Stimulated activated CD4-positive, alpha-beta T cell treated with anti-CD3 and anti-CD28 coated beads, Interleukin-2, amount 100 ng/mL, for 24 hours (primary cell): ENCODE measurements at places on chromosomes 7 and 10.

DNA sequence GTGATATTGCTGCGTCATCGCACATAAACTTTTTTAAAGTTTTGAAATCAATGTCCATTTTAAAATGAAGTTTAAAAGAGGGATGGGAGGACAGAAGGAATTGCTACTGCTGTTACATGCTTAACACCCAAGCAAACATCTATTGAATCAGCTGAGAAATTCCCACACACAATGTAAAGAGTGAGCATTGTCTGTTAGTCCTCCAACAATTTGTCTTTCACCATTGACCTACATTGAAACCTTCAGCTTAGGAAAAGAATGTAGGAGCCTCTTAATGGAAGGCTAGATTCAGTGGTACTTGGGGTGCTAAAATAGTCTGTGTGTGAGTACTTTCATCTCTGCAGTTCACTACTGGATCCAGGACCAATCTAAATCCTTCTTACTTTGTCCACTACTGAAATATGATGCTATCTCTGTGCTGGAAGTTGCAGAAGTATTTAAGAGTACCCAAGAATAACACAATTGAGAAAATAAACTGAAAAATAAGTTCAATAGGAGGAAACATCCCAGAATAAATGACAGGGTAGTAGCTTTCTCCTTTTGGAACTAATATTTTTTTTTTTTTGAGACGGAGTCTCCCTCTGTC is 23.8 kb upstream of the FBXW4 start:
- DNase-seq = no peak

DNA sequence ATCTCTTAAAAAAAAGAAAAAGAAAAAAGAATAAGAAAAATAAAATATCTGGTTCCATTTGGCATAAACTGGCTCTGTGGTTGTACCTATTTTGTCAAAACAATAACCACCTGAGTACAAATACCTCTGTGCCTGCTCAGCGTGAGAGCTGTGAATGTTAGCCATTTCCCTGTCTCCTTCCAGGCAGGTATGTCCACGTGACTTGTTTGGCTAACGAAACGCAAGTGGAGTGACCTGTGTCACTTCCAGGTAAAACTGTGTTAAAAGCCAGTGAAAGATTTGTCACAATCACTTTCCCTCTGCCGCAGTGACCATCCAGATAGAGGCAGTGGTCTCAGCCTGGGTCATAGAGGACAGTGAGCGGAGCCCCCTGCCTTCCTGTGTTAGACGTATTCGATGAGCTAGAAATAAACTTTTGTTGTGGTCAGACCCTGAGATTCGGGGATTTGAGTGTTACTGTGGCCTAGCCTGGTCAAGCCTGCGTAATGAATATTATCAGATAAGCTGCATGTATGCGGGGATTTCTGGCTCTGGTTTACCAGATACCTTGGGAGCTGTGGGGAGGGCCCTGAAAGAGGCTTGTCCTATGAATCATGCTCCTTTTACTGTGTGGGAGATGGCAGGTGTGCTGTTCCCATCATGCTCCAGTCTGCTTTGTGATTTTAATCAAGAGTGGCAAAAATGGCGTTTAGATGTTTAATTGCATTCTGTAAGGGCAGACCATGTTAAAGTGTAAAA is 3.8 kb downstream of the PTER start:
- DNase-seq = no peak

DNA sequence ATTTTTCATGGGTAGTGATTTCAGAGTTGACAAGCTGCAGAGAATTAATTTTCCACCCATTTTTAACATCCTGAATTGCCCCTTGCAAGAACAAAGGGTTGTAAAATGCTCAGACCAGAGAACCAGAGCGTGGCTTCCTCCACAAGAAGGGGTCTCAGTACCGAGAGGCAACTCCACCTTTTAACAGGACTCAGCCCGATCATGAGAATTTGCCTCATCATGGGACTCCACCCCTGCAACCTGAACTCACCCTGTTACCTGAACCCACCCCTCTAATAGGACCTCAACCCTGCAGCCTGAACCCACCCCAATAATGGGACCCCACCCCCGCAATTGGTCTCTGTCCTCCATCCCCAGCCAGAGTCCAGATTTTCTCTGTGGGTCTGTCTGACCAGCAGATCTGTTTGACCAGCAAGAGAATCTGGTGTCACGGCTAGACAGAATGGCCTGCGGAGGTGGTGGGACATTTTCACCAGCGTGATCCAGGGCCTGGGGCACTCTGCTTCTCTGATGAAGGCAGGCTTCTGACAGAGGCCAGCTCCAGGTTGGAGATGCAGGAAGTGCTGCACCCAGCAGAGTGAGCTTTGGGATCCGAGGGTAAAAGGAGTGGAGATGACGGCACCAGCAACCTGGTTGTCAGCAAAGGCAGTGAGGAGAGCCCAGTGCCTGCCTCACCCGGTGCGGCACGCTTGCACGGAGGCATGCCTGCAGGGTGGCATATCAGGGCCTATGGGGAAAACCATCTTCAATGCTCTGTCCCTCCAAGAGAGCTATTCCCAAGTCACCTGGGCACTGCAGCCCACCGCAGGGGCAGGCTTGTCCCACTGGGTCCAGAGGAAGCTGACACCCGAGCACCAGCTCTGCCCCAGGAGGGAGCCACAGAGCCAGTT is 136.6 kb downstream of the TCERG1L start:
- no peak for DNase-seq

- no peak for DNase-seq
Observed at GRCh38 chr10:28849821-28850220, 172.5 kb downstream of the BAMBI start.

DNA sequence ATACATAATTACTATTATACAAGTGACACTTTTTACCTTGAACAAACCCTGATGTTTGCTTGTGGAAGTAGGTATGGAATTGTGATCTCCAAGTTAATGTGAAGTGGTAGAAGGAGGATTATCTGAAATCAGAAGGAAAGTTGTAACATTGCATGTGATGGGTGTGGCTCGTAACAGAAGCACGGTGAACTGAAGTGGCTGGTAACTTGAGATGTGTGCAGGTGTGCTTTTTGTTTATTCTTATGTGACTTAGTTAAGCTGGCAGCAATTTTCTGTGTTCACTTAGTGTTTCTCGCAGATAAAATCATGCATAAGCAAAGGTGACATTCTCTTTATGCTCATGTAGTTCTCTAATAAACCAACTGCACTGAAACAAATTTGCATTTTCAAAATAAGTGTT is 82.3 kb downstream of the ZEB1 start:
- DNase-seq = no peak

DNA sequence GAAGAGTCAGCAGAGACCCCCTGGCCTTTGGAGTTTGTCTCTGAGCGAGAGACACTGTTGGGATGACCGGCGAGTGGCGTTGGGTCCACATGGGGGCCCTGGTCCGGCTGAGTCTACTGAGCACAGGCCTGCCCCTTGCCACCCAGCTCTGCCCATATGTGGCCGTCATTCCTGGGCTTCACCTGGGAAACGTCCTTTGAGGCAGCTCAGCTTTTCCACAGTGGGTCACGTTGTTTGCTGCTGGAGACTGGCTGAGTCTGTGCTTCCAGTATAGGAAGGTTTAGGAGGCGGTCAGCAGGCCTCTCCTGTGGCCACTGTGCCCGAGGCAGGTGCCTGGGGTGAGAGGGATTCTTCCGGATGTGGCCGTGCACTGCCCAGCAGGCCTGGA is 17.1 kb downstream of the ADAM8 start:
- DNase-seq = no peak

DNA sequence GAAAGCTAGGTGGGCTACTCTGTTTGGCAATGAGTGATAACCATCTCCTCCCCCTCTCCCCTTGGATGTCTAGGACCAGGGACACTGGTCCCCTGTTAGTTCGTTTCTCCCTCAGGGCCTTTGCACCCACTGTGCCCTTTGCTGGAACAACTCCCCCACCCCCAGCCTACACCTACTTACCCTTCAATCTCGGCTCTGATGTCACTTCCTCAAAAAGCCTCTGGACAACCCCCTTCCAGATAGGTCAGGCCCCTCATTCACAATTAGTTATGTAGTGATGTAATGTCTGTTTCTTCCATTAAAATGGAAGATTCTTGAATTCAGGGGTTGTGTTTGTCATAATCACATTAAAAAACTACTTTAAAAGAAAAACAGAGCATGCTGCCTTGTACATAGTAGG is 152.9 kb downstream of the SNX10 start:
- DNase-seq = no peak

GRCh38 chr7:106392144-106392543 is 107.4 kb upstream of the NAMPT start:
- DNase-seq = no peak

DNA sequence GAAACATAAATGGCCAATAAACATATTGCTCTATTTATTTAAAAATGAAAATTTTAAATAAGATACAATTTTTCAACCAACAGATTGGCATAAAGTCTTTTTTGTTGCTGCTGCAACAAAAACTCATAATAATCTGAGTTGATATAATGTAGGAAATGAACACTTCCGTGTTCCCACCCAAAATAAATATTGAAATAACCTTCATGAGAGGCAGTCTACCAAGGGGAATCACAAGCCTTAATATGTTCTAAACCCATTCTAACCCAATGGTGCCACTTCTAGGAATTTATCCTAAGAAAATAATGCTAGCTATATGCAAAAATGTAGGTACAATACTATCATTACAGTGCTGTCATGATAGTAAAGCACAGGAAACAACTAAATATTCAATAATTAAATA is 39.1 kb downstream of the SLC25A13 start:
- no peak for DNase-seq

DNA sequence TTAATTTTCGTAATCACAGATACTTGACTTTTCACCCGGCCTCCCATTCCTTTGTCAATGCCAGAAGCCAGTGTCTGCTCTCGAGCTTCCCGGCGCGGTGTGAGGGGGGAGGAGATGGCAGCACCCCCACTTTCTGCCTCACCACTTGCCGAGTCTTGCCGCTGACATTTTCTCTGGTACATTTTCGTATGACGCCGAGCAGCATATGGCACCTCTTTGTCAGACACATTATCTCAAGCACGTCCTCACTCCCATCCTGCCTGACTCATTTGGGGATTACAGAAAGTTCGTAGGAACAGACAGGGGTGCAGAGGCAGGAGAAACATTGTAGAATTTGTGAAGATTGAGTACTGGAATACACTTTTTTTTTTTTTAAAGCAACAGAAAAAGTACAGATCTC is 60.8 kb upstream of the SORCS3 start:
- no peak for DNase-seq

- DNase-seq = peak; percentile 54
Observed at GRCh38 chr10:79292891-79293746, 54.1 kb upstream of the PPIF start.

- no peak for DNase-seq
Observed at GRCh38 chr10:70186090-70186489, 15.8 kb upstream of the SAR1A start.

DNA sequence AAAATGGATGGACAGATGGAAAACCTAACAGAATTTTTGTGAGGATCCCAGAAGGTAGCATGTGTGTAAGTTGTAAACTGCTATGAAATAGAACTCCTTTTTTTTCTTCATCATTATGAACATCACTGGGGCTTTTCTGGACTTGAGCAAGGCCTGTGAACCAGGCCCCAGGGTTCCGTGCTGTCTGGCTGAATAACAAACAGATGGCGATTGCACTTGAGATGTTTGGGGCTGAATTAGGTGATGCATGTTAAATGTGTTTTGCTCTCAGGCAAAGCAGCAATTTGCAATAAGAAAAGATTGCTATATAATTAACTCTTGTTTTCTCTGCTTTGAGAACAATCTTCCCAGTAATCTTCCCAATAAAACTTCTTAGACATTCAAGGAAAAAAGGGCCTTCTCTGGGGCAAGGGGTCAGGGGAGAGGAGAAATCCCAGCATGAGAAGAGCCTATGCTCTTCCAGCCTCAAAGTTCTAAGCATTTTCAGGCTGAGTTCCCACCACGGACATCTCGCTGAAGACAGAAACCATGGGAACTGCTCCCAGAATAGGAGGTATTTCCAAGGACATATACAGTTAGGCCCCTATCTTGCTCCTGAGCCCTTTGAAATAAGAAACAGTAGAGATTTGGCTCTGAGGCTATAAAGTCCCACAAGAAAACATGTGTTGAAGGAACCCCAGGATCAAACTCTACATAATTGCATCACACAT is 98.7 kb downstream of the ITIH5 start:
- no peak for DNase-seq

GRCh38 chr7:115953592-115954255 is 76.8 kb downstream of the TFEC start:
- no peak for DNase-seq

DNA sequence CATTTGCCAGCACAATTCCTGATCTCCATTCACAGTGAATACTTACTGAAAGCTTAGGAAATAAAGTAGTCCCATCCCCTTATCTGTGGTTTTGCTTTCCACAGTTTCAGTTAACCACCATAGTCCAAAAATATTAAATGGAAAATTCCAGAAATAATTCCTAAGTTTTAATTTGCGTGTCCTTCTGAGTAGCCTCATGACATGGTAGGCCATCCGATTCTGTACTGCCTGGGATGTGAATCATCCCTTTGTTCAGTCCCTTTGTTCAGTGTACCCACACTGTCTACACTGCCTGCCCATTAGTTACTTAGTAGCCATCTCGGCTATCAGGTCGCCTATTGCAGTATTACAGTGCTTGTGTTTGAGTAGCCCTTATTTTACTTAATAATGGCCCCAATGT is 14.2 kb downstream of the RAB11FIP2 start:
- no peak for DNase-seq

DNA sequence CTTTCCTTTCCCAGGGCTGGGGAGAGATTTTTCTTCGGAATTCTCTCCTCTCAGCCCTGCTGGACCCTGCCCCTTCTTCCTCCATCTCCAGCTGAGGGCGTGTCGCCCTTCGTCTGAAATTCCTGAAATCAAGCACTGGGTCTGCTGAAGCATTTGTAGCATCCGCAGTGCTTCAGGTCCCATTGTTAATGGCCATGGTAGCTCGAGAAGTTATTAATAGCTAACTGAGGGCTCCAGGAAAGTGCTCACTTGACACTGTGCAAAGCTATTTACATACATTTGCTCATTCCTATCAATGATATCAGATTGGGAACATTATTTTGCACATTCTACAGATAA is 515 bp downstream of the FAM149B1 start:
- no peak for DNase-seq

DNA sequence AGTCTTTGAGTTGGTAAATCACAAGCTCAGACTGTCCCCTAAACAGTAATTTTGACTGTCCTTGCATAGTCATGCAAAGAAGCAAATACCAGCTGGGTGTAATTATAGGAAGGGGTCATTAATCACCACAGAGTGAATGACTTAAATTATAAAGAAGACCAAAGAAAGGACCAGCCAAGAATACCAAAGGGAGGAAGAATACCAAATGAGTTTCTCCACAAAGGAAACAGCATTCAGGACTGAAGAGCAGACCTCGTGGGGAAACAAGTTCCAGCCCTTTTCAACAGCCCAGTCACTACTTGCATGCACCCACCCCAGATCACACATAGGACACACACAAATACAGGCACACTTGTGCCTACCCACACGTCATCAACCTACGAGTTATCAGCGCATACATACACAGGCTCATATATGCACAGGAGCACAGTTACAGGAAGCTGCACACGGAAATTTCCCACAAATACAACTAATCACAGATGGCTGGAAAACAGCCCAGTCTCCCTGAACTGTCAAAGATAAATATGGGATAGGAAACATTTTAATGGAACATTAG is 77.6 kb downstream of the DENND2A start:
- no peak for DNase-seq

- DNase-seq = no peak
Observed at GRCh38 chr7:117755136-117755535, 118.1 kb downstream of the CTTNBP2 start.

GRCh38 chr10:77165445-77166208 is 472.0 kb downstream of the KCNMA1 start:
- peak; percentile 19 for DNase-seq
